ENCODE measurements at places on chromosomes 1 and 21.

DNA sequence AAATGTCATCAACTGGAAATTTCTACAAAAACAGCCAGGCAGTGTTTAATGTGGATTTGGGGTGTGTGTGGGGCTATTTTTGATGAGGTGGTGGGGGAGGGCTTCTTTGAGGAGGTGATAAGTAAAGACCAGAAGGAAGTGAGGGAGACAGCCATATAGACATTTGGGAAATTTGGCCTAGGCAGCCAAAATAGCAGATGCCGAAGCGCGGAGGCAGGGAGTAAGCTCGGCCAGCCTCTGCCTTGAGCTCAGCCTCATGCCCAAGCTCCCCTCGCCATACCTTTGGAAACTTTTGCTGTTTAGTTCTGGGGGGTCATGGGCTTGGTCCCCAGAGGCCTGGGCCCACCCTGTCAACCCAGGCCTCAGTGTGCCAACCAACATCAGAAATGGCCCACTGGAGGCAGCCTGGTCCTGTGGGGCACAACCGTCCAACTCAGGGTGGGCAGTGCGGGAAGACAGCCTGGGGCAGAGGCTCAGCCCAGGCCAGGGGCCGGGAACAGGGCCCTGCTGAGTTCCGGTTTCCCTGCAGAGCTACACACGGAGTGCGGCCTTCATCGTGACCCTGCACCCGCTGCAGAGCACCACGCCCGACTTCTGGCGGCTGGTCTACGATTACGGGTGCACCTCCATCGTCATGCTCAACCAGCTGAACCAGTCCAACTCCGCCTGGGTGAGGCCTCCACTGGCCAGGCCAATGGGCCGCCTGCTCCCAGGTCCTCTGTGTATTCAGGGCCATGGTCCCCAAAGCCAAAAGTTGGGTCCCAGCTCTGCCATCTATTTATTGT, 84.0 kb downstream of the PTPRU start:
- no peak for DNase-seq

DNA sequence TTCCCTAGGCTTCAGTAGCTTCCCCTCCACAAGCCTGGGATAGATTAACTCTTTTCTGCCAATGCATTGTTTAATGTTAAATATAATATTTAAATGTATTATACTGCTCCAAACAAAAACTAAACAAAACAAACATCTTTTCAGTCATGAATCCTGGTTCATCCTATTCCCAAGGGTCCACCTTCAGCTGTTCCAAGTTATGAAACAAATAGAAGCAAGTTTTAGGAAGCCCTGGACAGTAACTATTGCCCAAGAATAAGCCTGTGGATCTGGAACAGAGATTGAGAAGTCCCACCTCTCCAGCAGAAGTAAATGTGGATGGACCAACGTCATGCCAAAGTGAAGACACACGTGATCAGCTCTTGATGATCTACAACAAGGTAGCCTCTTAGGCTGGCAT, 408.1 kb downstream of the SETD4 start:
- no peak for DNase-seq

DNA sequence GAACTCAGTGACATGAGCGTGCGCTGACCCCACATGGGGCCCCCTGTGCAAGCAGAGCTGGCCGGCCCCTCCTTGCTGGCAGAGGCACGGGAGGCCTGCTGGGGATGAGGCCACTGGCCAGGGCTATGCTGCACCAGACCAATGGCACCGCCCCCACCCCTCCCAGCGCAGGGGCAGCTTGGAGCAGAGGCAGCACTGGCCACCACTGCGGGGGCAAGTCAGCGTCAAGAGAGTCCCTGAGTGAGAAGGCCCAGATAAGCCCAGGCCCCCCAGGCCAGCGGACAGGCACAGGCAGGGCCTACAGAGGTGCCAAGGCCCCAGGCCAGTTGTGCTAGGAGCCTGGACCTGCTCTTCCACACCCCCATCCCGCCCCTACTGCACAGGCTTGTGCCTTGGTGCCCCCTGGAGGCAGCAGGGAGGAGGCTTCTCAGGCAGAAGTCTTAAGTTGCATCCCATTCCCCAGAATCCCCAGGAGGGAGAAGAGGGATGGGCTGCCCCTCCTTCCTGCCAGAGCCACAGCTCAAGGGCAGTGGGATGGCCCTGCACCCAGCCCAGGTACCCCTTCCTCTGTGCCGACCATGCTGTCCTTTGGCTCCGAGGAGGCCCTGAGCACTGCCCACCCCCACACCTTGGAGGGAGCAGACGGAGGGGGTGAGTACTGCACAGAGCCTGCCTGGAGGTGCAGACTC, 35.8 kb downstream of the EPHX1 start:
- DNase-seq, result peak; percentile 38

- no peak for DNase-seq
Measured at GRCh38 chr1:54199151-54199764, 572 bp downstream of the CYB5RL start.

DNA sequence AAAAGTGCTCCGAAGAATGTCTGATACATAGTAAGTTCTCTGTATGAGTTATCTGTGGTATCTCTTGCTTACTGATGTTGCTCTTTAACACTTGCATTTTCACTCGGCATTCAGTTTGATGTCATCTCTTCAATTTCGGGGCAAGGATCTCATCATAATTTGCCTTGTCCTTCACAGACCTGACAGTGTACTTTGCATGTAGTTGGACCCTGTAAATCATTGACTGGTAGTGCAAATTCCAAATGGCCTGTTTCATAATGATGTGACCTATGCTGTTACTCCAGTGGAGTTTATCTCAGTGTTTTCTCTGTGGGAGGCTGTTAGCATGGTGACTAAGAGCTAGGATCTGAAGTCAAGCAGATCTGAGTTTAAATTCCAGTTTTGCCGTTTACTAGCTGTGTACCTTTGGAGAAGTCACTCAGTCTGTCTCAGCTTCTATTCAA, 34.2 kb upstream of the ABCD3 start:
- DNase-seq, result peak; percentile 14

GRCh38 chr1:36094621-36095061, 5.9 kb downstream of the ADPRS start:
- DNase-seq, result no peak

- DNase-seq, result no peak
Measured at GRCh38 chr1:222275729-222276465, 272.0 kb downstream of the HHIPL2 start.

DNA sequence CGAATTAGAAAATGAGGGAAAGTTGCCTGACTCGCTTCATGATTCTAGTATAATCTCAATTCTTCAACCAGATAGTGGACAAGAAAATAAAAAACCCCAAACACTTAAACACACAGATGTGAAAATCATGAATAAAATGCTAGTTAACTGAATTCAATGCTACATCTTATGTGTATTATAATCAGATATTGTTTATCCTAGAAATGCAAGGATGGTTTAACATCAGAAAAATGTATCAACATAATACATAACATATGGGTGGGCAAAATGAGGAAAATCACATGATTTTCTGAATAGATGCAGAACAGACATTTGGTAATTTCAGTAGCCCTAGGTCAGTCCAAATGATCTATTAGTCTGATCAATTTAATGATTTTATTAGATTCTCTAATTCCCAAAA, 97.2 kb downstream of the SIM2 start:
- no peak for DNase-seq

- DNase-seq, result no peak
Measured at GRCh38 chr1:59732214-59732955, 82.4 kb upstream of the HOOK1 start.

DNA sequence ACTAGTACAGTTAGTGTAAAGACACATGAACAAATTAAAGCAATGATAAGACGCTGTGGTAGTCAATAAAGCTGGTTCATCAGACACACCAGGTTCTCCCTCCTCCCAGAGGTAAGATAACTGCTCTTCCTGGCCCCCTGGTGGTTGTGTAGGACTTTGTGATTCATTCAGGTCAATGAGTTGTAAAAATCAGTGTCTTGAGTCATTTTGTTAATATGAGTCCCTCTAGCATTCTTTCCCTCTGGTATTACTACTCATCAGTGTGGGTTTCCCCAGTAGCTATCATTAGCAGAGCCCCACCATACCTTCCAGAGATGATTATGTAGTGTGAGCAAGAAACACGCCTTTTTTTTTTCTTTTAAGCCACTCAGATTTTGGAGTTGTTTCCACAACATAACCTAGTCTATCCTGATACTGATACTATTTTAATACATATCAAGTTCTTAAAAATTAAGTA, 3.6 kb upstream of the SETDB1 start:
- peak; percentile 83 for DNase-seq

DNA sequence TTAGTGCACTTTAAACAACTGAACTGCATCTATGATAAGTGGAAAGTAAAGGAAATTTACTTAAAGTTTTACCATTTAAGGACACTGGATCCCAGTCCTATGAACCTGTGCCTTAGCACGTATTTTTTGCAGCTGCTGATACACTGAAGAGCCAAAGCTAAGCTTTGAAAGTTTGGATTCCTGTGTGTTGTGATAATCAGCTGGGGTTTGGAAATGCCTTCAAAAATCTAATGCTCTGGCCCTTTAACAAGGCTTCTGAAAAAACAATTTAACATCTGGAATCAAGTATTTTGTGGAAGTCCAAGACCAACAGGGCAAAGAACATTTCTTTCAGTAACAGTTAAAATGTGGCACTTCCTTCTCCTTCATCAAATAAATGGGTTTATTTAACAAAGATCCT, 51.8 kb downstream of the DDAH1 start:
- DNase-seq, result no peak

DNA sequence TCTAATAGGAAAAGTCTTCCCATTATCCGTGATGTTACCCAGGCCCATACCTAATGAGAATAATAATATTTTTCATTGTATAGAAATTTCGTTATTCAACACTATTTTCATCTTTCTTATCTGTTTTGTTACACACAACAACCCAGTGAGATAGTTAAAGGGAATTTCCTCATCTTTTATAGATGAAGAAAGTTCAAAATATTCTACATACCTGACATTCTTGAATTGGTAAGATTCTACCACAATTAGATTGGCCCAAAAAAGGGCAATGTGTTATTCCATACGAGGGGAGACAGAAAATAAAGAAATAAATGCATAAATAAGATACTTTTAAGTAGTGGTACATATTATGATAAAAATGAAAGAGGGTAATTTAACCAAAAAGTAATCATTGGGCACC, 405.5 kb upstream of the ADAMTS5 start:
- no peak for DNase-seq

- no peak for DNase-seq
Measured at GRCh38 chr1:81554534-81554933, 246.2 kb upstream of the ADGRL2 start.

DNA sequence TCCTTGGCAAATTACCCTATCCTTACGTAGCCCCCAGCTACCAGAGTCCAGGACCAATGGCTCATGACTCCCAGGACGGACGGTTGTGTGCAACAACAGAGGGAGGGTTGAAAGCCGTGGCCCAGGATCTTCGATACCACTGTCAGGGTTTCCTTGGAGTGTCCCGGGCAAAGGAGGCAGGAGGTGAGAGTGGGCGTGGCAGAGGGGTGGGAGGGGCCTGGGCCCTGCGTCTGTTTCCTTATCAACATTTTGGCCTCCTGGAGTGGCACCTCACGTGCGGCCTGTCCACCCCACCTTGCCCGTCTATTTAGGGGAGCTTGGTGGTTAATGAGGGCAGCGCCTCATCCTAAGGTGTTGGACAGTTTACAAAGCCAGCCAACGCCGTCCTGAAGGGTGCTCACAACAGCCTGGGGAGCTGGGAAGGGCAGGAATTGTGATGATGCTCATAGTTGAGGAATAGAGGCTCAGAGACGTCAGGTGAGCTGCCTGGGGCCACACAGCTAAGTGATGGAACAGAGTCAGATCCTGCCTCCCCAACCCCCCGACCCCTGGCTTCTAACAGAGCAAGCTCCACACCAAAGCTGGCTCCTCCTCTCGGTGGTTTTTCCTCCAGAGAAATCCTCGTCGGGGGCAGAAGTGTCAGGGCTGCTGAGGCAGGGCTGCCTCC, 17.4 kb upstream of the ARHGEF10L start:
- no peak for DNase-seq

- no peak for DNase-seq
Measured at GRCh38 chr1:18891426-18891780, 11.0 kb downstream of the ALDH4A1 start.

- DNase-seq, result no peak
Measured at GRCh38 chr1:910881-911721, 12.6 kb upstream of the SAMD11 start.

GRCh38 chr1:145955436-145955835, 2.4 kb downstream of the LIX1L start:
- DNase-seq, result no peak

DNA sequence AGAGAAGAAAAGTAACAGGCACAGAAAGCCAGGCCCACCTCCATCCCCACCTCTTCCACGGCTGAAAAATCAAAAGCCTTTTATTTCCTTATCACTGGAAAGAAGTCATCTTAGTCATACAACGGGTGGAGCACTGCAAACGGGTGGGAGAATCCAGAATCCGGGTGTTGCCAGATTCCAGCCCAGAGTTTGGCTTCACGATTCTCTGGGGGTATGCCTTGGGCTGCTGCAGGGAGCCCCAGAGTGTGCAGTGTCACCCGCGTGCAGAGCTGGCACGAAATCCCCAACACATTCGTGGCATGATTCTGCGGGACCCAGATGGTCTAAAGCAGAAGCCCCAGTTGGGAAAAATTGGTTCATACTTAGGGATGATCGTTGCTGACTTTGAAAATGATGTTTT, 2.6 kb upstream of the NPPA start:
- DNase-seq, result no peak

DNA sequence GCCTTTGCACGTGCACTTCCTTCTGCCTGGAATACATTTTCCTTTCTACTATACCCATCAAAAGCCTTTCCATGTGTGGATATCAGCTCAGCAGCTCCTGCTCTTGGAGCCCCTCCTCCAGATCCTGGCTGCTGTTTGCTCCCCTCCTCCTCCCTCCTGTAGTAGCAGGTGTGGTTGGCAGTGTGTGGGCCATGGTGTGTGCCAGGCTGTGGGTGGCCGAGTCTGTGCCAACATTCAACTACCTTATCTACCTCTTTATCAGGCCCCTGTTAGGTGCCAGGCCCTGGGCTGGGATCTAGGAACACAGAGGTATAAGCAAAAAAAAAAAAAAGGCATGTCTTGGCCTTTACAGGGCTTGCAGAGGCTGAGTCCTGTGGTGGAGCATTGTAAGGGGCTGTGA, 180.6 kb upstream of the JUN start:
- no peak for DNase-seq

- no peak for DNase-seq
Measured at GRCh38 chr1:25049190-25049589, 119.1 kb upstream of the RUNX3 start.

GRCh38 chr21:27536319-27536718, 569.4 kb upstream of the ADAMTS5 start:
- no peak for DNase-seq

DNA sequence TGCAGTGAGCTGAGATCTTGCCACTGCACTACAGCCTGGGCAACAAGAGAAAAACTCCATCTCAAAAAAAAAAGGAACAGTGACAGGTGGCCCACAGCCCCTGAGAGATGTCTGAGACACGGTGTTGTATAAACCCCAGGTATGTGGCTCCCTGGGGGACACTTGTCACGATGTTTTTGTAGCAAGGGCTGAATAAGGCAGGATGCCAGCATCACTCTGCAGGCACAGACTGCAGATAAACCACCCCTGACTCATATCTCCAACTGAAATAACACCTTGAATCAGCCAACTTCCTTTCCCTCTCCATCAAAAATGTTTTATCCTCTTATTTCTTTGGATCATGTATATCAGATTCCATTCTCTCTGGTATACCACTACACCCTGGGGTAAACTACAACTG, 52.5 kb downstream of the NMNAT2 start:
- no peak for DNase-seq

GRCh38 chr1:169601096-169601881, 15.0 kb upstream of the F5 start:
- no peak for DNase-seq

- DNase-seq, result no peak
Measured at GRCh38 chr1:178938959-178939317, 68.1 kb upstream of the ANGPTL1 start.

- DNase-seq, result no peak
Measured at GRCh38 chr1:221527302-221527701, 214.6 kb downstream of the DUSP10 start.

- DNase-seq, result no peak
Measured at GRCh38 chr1:19581381-19581780, 62.7 kb upstream of the NBL1 start.
